ENCODE measurements at places on chromosomes 3 and 15.
A peak's percentile ranks its signal among the peaks of the same experiment; 100 is the strongest.

DNA sequence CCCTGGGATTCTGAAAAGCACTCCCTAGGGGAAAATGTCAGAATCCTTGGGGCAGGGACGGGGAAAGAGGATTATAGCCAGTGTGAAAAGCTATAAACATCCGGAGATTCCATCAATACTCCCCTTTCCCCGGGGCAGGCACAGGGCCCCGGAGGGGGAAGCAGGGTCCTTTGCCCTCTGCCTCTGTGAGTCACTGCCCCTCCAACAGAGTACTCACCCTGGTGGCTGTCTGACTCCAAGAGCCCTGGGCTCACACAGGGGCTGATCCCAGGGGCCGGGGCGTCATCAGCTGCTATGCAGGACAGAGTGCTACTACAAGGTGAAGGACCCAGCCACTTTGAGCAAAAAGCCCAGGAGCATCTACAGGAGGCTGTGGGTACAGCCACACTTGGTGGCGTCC, 133.0 kb upstream of the PRR20G start:
- DNase-seq, result no peak

DNA sequence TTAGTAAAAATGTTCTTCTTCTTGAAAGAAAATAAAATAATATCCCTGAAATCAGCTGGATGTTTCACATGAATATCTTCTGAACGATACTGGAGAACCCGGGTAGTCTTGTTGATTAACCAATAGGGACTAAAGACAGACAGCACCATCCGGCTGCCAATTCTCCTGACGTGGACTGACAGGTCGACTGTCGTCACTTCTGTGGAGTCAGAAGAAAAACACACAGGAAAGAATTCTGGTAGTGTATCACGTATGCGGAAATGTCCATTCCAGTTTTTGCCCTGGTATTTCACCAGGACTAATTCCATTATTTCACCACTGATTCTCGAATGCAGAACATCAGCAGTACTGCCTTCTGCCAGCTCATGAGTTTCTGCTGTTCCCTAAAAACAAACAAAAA, 144.6 kb downstream of the VPS13C start:
- no peak for DNase-seq

- DNase-seq, result no peak
Measured at GRCh38 chr3:133851266-133851906, 44.3 kb downstream of the RAB6B start.

DNA sequence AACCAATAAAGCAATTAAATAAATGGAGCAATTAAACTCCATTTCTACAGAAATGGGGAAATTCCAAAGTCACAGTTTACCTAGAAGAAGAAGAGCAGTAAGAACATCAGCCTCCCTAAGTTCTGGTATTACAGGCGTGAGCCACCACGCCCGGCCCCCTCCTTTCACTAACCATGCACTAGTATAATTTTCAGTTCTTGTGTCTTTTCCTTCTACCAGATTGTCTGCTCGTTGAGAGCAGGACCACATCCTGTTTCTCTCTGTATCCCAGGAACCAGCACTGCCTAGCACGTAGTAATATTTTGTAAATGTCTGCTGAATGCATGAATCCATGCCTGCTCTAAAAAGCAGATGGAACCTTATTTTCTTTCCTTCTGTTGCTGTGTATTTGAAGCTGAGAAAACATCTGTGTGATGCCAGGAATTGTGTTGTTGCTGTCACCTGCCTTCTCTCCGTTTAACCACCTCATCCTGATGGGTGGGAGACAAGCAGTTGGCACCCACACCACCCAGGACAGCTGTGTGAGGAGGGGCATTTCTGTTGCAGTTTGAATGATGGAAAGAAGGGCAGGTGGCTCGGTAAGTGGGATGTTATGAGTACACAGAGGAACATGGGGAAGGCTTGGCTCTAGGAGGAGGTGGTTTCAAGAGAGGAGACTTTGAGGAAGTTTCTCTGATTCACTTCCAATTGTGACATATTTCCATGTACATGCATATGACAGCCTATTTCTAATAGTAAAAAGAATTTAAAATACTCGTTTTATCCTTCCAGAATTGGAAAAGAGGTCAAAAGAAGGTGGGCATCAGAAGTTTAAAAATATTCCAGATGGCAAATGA, 30.1 kb downstream of the PXYLP1 start:
- no peak for DNase-seq

DNA sequence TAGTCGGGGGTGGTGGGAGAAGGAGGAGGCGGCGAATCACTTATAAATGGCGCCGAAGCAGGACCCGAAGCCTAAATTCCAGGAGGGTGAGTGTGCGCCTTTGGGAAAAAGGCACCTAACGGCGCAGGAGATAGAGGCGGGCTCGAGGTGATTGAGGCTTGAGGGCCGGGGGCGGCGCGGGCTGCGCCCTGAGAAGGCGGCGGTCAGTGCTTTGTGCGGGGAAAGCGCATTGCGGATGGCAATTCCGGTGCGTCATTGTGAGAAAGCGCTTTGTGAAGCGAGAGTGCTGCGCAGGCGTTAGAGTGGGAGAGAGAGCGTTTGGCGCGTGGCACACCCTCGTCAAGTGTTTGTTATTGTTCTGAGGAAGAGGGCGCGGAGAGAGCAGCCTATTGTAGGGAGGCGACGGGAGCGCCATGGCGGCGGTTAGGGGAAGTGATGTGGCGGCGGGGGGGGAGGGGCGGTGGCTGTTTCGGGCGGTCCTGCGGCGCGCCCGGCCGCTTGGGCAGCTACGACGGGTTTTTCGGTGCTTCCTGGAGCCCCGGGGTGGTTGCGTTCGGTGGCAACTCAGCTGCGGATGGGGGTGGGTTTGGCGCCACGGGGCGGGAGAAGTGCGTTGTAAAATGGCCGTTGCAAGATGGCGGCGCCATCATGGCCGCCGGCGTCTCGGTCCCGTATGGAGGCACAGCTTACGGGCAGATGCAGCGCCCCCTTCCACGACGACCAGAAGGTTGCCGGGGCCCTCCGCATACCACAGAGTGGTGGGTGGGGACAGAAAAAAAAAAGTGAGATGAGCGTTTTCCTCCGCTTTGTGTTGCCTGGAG, 492 bp downstream of the MORF4L1 start:
- peak; percentile 65 for DNase-seq

- DNase-seq, result no peak
Measured at GRCh38 chr3:23797491-23797890, 8.3 kb upstream of the UBE2E1 start.

GRCh38 chr15:68991723-68992122, 22.8 kb upstream of the NOX5 start:
- no peak for DNase-seq

DNA sequence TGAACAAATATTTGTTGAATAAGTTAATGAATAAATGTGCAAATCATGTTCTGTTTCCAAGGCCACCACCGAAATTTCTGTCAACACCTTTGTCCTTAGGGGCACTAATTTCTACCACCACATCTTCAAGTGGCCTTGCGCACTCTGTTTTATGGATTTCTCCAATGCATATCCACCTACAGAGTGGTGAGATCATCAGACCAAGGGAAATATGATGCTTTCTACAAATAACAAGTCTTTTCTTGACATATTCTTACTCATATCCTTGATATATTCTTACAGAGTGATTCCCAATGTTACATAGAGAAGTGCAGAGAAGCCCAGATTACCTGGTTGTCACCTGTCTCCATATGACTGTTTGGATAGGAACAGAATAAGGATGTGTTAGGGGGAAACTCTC, 36.1 kb upstream of the TMCO5A start:
- DNase-seq, result no peak

DNA sequence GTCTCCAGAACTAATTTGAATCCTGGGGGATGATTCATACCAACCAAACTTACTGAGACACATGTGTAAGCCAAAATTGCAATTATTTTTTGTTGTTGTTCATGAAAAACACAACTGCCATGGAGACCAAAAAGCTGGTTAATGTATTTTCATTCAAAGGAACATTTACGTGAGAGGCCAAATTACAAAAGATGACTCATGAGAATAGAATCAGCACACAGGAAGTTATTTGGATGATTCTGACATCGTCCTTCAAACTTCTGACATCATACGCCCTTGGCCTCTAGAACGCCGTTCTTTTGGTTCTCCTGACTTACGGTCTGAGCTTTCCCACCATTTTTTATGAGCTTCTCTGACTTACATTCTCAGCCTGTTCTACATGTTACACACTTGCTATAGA, 3.0 kb upstream of the ZNF280D start:
- no peak for DNase-seq

- DNase-seq, result no peak
Measured at GRCh38 chr3:28768439-28768838, 419.8 kb upstream of the AZI2 start.

DNA sequence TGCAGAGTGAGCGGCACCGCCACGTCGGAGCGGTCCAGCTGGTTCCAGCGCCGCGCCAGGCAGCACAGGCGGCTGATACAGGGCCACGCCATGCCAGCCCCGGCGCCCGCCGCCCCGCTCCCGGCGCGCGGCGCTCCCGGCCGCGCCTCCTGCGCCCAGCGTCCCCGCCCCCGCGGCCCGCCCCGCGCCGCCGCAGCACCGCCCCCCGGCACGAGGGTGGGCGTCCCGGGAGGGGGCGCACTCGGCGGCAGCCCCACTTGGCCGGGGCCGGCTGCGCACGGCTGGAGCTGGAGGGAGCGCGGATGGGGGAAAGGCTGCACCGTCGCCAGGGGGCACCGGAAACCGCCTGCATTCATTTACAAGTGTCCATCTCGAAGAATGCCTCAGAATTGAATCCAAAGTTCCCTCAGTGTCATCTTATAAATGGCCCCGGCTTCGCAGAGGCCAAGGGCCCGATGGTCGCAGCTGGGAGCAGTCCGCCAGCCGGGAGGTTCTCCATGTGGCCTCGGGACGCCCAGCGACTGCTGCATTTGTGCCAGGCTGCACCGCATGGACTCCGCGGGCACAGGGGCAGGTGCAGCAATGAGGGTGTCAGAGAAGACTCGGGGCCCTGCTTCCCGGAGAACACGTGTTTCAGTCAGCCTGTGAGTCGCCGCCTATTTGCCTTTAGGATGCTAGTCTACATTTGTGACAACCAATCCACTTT, at the start of gene MAP6D1:
Gene MAP6D1 (minus strand): TSS at position 122 of the 706 bp plus-strand sequence. CDS start 30 bp downstream, at position 92.
- no peak for DNase-seq

DNA sequence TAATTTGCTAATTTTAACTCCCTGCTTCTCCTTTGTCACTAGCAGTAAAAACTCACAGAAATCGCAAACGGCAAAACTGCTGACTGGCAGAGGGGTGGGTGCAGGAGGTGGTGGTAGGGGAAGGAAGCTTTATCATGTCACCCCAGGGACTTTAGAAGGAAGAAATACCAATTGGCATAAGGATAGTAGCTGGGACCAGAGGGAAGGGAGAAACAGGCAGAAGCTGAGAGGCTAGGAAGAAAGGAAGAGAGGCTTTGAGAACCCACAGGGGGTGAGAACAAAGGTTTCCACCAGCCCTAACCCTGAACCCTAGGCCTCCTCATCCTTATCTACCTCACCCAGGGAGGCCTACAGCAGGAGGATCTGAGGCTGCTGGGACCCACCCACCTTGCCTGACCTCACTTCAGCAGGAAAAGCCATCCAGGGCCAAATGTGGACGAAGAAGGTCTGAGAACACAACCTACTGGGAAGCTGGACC, 10.7 kb downstream of the ITGB5 start:
- DNase-seq, result no peak
